ENCODE measurements at places on chromosomes 4 and X.

GRCh38 chr4:82611527-82611926 is 49.7 kb upstream of the TMEM150C start:
- no peaks in the 10 kb centered on the region for H3K36me3 ChIP-seq
- no peak for DNase-seq
- no peak overlapping the region for H3K4me3 ChIP-seq
- H3K4me1 ChIP-seq, result no peaks in the 10 kb centered on the region

DNA sequence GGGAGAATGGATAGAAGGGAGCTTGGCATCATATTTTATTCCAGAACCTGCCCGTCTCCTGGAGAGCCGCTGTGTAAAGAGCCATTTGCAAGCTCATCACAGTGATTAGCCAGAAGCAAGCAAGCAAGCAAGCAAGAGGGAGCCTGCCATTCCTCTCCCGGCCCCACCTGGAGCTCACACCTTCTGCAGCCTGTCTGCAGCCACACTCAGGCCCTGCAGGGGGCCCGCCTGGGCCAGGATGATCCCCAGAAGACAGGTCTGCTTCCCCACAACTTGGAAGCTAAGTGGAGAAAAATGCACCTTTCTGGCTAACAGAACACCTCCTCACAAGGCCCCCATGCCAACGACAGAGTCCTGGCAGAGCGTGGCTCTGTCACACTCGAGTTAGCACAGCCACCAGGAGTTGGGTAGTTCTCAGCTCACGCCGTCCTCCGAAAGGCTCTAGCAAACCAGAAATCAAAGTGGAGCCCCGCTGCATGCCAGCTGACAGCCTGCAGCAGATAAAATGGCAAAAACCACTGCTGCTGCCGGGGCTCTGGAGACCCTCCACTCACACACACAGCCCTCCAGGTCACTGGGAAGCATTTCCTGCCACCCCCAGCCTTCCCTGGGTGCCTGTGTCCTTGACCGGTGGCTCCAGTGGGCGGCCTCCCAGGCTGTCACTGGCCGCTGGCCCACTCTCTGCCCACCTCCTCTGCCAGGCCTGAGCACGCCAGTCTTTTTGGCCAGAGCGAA is 54.9 kb downstream of the DCTD start:
- peaks cover 13% of the 10 kb centered on the region for H3K4me1 ChIP-seq
- H3K36me3 ChIP-seq, result no peaks in the 10 kb centered on the region
- no peak for DNase-seq
- no peak overlapping the region for H3K27ac ChIP-seq
- no peak overlapping the region for H3K4me3 ChIP-seq

GRCh38 chr4:100289946-100290345 is 99.7 kb upstream of the DDIT4L start:
- H3K27me3 ChIP-seq, result no peaks in the 10 kb centered on the region
- H3K27ac ChIP-seq, result peak overlapping the region; percentile 74
- no peaks in the 10 kb centered on the region for H3K36me3 ChIP-seq

DNA sequence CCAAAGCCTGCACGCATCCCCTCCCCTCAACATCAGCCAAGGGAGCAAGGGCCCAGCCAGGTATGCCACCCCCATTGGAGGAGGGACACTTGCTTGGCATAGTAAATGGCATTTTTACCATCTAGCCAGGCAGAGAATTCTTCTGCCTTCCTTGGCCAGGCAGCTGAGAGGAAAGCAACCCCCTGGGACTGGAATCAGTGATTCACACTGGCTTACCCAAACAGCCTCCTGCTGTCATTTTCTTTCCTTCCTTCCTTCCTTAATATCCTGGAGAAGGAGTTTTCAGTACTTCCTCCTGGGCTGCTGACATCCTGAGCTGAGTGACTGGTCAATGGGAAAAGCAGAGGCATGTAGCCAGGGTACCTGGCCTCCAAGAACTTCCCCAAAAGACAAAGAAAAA is 28.6 kb upstream of the KIAA1210 start:
- H3K27ac ChIP-seq, result no peak overlapping the region
- H3K4me1 ChIP-seq, result no peaks in the 10 kb centered on the region
- peaks cover 9% of the 10 kb centered on the region for H3K27me3 ChIP-seq
- no peak overlapping the region for H3K4me3 ChIP-seq
- no peaks in the 10 kb centered on the region for H3K36me3 ChIP-seq

DNA sequence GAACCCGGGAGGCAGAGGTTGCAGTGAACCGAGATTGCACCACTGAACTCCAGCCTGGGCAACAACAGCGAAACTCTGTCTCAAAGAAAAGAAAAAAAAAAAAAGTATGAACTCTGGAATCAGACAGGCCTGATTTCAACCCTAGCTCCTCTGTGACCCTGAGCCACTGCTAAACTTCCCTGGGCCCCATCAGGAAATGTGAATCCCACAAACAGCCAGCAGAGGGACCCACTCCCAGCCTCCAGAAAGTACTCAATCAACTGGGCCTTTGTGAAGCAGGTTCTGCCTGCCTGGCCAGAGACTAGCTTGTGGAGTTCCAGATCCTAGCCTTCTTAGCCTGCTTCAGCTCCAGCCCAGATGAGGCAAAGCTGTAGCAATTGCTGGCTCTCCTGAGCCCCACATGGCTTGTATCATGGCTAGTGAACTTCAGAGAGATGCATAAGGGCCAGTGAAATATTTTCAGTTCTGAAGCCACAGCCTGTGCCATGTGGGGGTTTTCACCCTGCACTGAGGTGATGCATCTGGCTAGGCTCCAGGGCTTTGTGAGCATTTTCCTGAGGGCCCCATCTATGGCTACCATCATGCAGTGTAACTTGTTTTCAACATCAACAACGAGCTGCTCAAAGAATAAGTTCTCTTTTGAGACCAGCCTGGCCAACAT is 7.2 kb upstream of the IDS start:
- no peaks in the 10 kb centered on the region for H3K36me3 ChIP-seq
- no peak for DNase-seq
- no peak overlapping the region for H3K27ac ChIP-seq
- H3K4me3 ChIP-seq, result no peak overlapping the region

- H3K27me3 ChIP-seq, result no peaks in the 10 kb centered on the region
- H3K27ac ChIP-seq, result no peak overlapping the region
- no peaks in the 10 kb centered on the region for H3K4me1 ChIP-seq
- peaks cover 3% of the 10 kb centered on the region for H3K36me3 ChIP-seq
- H3K4me3 ChIP-seq, result no peak overlapping the region
- DNase-seq, result no peak
Measured at GRCh38 chrX:19563327-19563726, 48.0 kb upstream of the MAP3K15 start.

GRCh38 chr4:137572647-137573046 is 40.4 kb upstream of the PCDH18 start:
- H3K36me3 ChIP-seq, result no peaks in the 10 kb centered on the region
- H3K4me3 ChIP-seq, result no peak overlapping the region
- H3K27ac ChIP-seq, result no peak overlapping the region
- no peaks in the 10 kb centered on the region for H3K4me1 ChIP-seq
- DNase-seq, result no peak

Measured in keratinocyte (primary cell).